ENCODE measurements at places on chromosomes 1 and 21. TPM values are rescaled to one million over a fixed set of nuclear protein-coding genes. Genes with fewer than 3 reads are reported as not detected.

Gene HSD3B1
- total RNA-seq: not detected

DNA sequence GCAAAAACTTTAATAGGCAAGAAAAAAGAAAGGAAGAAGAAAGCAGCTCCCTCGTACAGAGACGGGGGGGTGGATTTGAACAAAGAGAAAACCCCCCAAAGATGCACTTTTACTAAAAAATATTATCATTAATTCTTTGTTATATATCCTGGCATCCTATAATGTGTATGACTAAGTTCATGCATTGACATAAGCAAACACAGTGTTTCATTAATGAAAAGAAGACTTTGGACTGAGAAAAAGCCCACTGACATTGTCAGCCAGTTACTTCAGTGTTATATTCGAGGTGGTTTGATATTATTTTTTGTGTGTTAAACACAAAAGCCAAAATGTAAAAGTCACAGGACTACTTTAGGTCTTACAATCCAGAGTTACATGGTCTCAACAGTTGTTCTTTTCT, 110.1 kb upstream of the DPYD start:
- DNase-seq: no peak

Gene KIF2C
- total RNA-seq: 1.6 TPM

Gene AADACL3
- total RNA-seq: not detected

GRCh38 chr1:214136324-214136919, 144.5 kb upstream of the SMYD2 start:
- no peak for DNase-seq

GRCh38 chr1:16372535-16373285, 5.7 kb downstream of the SZRD1 start:
- DNase-seq: no peak

DNA sequence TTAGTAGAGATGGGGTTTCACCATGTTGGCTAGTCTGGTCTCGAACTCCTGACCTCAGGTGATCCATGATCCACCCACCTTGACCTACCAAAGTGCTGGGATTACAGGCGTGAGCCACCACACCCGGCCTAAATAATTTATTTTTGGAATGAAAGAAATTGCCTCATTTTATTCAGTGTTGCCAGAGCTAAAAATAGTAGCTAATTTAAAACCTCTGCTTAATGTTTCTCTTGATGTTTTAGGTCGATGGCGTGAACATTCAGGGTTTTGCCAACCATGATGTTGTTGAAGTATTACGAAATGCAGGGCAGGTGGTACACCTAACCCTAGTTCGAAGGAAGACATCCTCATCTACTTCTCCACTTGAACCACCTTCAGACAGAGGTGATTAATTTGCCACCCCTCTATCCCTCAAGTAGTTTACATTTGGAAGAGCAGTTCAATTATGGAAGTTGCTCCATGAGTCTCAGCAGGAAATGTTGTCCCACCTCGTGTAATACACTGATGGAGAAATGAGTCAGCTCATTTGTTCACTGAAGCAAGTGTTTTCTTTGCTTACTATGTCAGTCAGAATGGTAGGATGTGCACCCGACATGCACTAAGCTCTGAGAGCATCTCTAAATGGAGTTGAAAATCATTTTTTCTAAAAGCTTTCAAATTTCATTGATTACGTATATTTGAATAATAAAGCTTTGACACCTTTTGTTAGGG, 54.9 kb downstream of the PATJ start:
- DNase-seq: no peak

- DNase-seq: no peak
These were observed 9.6 kb downstream of the EPHA10 start for GRCh38 chr1:37755290-37755689.

Gene RIMS3
- 4.2 TPM for total RNA-seq

Gene LPAR3
- total RNA-seq: 1.4 TPM

Gene WDR77
- 25.6 TPM for total RNA-seq

DNA sequence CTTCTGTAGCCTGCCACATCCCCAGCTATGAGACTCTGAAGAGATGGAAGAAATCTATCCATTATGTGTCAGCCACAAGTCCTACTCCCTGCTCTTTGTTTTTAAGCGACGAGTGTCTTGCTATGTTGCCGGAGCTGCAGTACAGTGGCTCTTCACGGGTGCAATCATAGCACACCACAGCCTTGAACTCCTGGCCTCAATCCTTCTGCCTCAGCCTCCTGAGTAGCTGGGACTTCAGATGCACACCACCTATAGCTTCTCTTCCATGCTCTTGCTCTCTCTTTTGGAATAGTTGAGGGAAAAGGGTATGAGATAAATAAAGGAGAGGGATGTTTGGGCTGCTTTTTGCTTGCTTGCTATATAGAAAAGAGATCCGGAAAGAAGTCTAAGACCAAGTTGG, 1.6 kb downstream of the TUFT1 start:
- DNase-seq: no peak

Gene IVL
- not detected for total RNA-seq

- no peak for DNase-seq
These were observed 7.1 kb upstream of the FAM131C start for GRCh38 chr1:16080422-16081150.

Gene ZC3H12A
- 17.6 TPM for total RNA-seq

GRCh38 chr1:55696891-55697290, 481.7 kb upstream of the USP24 start:
- DNase-seq: no peak

Gene RHOU
- total RNA-seq: 80.4 TPM

Gene INAVA
- 152 TPM for total RNA-seq

Gene GIPC2
- total RNA-seq: 19.6 TPM

DNA sequence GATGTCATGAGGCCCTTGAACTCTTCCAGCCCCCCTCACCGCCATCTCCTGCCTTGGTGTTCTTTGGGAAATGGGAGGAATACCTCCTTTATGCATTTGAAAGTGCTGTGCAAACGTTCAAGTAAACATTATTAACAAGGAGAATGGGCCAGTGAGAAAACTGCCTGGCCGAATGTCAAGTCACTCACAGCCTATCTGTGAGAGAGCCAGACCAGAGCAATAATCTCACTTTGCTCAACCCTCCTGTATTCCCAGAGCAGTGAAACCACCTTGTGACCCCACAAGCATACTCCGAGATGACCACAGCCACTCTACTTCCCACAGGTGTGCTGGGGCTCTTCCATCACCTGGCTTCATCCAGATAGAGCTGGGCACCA, 5.2 kb downstream of the TAL1 start:
- DNase-seq: no peak

Gene RPS6KA1
- total RNA-seq: 49.2 TPM

Gene ZMYM4
- total RNA-seq: 55.5 TPM

Gene SCYL3
- 18.9 TPM for total RNA-seq

Gene CLEC20A
- total RNA-seq: 0.20 TPM

GRCh38 chr1:47898133-47898845, 98.9 kb downstream of the TRABD2B start:
- DNase-seq: no peak

DNA sequence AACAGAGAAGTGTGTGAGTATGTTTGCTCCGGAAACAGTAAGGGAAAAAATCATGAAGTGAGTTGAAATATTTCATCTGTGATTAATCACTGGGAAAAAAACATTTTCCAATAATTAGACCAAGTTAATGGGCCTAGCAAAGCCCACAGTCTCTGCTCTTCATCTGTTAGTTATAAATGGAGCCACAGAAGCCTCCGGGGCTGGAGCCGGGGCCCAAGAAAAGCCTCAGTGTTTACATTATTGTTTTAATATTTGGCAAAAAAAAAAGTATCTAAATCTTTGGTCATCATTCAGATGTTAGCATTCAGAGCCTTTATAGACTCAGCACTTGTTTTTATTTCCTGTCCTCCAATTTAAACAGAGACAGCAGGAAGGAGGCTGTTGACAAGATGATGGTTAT, 115.0 kb downstream of the UBE2U start:
- no peak for DNase-seq

DNA sequence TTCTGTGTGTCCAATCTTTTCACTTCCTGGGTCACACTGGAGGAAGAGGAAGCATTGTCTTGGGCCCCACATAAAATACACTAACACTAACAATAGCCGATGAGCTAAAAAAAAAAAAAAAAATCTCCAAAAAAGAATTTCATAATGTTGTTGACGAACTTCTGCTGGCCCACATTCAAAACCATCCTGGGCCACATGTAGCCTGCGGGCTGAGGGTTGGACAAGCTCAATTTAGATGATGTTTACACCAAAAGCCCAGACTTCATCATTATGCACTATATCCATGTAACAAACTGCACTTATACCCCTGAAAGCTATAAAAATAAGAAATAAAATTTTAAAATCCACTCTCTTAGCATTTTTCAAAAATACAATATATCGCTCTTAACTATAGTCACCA, 187.8 kb upstream of the PTBP2 start:
- DNase-seq: no peak

GRCh38 chr1:47424336-47424982, 8.4 kb downstream of the FOXE3 start:
- no peak for DNase-seq

DNA sequence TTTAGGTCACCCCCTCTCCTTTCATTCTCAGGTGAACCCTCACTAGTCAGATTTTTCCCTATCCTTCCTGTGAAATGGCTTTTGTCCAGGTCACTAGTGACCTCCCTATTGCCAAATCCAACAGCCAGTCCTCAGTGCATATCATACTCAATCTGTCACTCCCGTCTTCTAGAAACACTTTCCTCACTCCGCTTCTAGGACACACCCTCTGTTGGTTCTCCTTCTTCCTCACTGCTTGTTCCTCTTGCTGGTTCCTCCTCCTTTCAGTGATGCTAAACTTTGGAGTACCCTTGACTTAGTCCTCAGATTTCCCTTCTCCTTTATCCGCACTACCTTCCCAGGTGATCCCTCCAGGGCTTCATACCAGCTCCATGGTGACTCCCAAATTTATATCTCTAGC, 94.3 kb downstream of the RNF220 start:
- DNase-seq: no peak

Gene LCK
- 11.5 TPM for total RNA-seq

DNA sequence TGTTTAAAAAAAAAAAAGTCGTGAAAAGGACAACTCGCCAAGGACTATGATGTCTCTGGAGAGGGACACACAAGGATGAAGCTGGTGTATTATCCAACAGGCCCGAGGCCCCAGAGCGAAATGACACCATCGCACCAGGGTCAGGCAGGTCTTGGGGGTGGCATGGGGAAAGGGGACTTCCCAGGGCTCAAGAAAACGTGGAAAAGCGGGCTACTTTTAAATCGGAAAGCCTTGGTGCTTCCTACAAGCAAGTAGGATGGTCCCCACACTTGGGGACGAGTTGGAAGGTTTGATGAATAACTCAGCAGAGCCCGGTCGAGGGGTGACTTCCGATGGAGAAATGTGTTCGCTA, 505 bp upstream of the GNPAT start:
- no peak for DNase-seq

DNA sequence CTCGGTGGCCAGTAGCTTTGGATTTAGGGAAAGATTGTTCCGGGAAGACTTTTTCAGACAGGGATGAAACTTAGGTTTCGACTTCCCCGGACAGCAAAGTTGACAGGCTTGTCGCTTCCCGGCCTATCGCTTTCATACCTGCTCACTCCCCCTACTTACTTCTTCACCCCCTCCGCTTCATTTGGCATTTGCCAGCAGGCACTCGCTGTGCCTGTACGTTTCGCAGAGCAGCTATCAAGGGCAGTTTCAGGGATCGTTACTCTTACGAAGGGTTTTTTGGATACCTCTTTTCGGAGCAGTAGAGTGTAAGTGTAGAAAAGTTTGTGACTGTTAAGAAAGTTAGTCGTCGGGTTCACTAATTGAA, 393 bp downstream of the BLZF1 start:
- DNase-seq: no peak
